ENCODE measurements at places on chromosomes 12 and 14.

GRCh38 chr12:125329239-125330102 lies 264.2 kb downstream of the AACS start:
- DNase-seq, result no peak

GRCh38 chr12:19719672-19720071 lies 280.4 kb downstream of the AEBP2 start:
- DNase-seq, result no peak

DNA sequence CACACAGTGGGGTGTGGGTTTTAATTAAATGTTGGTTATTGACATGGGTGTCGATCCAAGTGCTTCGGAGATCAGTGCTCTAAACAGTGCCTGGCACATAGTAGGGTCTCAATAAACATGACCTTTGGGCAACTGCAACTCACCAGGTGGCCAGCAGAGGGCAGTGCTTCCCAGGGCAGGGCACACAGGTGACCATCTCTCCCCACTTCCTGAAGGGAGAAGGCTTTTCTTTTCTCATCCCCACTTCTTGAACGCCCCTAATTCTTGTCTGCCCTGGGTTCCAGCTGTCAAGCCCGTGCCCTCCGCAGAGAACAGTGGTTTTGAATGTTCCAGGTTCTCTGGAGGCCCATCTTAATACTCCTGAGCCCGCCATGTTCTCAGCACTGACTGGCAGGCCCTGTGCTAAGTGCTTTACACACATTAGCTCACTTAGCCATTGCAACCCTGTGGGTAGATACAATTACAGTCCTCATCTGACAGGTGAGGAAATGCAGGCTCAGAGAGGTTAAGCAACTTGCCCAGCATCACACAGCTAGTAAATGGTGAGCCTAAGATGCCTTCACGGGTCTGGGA lies 16.3 kb downstream of the RAPGEF3 start:
- peak; percentile 75 for DNase-seq

- DNase-seq, result no peak
Observed at GRCh38 chr14:72120315-72120714, 188.1 kb downstream of the RGS6 start.

DNA sequence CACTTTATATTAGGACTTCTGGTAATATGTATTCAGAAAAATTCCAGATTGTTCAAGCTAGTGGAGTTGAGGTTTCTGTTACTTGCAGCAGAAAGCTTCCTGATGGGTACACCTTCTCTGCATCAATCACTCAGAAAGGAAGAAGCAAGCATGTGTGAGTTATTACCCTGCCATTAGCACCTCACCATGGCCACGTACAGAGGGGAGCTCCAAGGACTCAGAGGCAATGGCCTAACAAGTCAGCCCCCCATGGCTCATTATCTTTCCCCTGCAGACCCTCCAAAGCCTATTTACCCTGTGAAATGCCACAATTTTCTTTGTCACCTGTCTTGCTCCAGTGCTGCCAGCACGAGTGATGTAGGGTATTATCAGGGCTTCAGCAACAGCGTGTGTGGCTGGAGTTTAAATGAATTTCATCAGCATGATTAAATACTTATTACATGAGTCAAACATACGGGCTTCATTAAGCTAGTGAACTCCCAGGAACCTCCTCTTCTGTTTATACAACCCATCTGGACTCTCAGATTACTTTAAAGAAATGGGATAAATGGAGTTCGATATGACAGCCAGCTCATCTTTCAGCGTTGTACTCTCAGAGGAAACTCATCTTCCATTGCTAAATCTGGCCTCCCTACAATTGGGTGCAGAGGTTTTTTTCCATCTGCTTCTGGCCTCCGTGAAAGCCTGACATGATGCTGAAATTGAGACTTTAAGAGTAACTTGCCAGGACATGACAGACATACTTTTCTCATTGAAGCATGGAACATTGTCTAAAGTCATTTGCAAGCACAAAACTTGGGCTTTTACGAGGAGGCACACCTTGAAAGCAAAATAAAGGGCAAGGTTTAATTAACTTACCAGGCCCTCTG lies 135.9 kb downstream of the TMEM30B start:
- no peak for DNase-seq

DNA sequence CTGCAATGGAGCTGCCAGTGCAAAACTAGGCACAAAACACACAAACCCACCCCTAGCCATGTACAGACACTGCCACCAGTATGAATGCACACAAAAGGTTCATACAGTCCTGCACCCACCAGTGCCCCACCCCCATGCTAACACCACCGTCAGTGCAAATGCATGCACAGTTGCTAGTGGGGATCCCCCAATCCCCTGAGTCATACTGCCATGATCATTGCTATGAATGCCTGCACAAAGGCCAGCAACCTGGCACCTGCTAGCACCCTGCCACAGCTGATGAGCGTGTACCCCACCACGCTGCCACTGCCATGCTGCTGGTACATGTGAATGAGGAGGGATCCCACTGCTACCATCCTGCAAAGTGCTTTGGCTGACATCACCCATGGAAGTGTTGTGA lies 23.9 kb downstream of the PZP start:
- no peak for DNase-seq

- DNase-seq, result no peak
Observed at GRCh38 chr12:108308395-108309085, 30.6 kb downstream of the CMKLR1 start.

DNA sequence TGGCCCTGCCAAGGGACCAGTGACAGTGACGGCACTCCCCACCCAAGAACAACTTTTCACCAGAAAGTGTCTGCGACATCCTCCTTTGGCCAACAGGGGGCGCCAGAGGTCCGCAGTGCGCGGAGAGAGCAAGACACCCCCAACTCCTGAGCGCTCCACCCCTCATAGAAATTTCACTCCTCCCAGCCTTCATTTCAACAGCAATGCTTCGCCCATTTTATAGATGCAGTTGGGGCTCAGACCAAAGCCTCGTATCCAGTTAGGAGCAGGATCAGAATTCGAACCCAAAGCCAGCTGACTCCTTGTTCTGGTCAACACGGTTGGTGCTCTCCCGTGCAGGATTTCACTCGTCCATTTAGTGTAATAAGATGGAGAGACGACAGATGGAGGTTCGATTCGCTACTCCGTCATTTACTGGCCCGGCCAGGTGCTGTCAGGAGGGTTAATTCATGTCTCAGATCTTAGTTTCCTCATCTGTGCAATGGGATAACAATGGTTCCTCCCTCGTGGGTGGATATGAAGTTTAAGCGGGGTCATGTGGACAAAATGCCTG lies 2.4 kb upstream of the POP5 start:
- peak; percentile 83 for DNase-seq

DNA sequence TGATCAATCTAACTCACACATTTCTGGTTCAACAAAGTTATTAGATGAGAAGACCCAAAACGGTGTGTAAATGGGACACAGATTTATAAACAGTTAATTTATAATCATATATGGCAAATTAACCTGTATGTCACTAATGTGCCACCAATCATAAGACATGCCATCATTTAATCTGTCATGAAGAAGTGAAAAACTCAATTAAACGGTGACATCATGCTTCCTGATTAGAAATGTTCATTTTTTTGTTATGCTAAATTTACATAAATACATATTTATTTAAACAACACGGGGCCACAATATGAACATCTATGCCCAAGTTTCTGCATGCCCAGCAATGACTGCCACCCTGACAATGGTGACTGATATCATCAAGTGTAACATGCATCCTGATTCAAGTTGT lies 164.1 kb upstream of the EEA1 start:
- no peak for DNase-seq

GRCh38 chr12:99611599-99611998 lies 36.0 kb upstream of the GARIN6 start:
- no peak for DNase-seq

DNA sequence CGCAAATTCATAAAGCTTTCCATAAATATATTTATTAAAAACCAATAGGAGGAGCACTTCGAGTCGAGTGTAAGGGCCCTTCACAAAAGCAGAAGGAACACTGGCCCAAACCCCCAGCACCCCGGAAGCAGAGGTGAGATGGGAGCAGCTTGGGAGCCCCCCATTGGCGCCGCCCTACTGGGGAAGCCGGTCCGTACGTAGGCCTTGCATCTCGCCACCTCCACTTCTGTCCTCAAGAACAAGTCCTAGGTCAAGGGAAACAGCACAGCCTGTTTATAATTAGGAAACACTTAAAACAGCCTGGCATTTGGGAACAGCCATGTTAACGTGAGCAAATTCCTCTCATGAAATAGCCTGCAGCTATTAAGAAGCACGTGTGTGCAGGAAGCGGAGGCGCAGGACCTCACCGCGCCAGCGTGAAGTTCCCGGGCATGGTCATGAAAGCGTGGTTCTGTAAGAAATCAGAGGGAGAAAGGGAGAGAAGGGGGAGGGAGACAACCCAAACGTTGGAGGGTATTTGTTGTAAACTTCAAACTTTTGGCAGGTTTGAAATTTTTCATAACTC lies 7.7 kb downstream of the ANKRD9 start:
- no peak for DNase-seq

DNA sequence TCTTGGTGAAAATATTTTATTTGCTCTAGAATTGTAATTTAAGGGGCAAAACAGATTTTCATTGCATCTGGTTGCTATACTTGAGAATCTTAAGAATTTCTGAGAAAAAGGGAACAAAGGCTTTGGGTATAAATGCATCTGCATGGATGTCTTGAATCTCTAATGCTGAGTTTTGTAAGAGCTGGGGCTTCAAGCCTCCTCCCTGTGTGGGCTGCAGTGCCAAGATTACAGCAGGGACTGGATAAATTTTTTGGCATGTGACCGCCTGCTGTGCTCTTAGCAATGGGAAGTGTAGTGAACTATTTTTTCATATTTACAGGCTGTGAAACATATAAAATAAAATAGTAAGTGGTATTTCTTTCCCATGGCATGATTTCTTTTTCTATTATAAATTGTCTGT lies 70.0 kb downstream of the SLC38A6 start:
- no peak for DNase-seq

GRCh38 chr14:104563191-104563741 lies 16.3 kb upstream of the C14orf180 start:
- no peak for DNase-seq

DNA sequence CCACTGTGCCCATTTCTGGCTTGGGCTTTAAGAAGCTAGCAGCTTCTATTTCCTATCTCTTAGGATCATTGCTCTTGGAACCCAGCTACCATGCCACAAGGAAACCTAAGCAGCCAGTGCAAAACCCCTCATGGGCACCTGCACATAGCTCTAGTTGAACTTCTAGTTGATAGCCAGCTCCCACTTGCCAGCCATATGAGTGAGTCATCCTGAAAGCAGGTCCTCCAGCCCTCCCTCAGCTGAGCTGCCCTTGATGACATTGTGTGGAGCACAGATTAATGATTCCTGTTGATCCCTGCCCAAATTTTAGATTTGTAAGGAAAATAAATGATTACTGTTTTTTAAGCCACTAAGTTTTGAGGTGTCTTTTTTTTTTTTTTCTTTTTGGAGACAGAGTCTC lies 234.2 kb upstream of the FBXO33 start:
- DNase-seq, result no peak

- DNase-seq, result no peak
Observed at GRCh38 chr14:69423279-69423678, 24.8 kb downstream of the SLC39A9 start.

DNA sequence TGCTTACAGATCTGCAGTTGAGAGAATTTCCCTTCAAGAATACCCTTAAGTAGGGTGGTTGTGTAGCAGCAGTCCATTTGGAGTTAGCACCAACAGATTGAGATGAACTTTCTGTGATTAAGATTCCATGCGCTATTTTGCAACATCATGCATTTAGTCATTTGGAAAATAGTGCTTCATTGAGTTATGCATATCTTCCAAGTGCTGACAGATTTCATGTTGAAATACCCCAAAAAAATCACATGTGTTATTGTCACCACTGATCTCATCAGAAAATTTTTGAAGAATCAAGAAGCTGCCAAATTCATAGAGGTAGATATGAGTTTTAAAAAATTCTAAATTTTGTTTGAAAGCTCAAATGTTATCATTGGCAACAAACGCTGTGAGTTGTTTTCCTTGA lies 35.5 kb upstream of the OSBPL8 start:
- DNase-seq, result no peak

GRCh38 chr14:68368850-68369249 lies 424.0 kb downstream of the ZFP36L1 start:
- DNase-seq, result peak; percentile 45

DNA sequence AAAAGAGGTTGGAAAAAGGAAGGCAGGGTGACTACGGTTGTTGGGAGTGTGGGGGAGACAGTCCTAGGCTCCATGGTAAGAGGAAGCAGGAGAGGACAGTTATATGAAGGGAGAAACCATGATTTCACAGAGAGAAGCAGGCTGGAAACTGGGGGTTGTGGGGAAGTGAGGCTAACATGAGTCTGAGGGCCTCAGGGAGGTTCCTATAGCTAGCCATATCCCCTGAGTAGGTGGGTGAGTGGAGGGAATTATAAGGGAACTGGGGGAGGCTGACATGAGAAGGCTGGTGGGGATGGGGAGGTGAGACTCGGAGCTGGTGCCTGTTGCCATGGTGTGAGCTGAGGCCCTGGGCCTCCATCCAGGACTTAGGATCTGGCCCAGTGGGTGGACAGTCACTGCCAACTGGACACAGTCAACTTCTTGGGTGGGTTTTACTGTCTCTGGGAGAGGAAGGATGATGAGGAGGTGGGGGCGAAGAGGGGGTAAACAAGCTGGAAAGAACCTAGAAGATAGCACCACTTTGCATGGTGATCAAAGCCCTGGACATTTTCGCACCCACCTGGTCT lies 1.4 kb downstream of the RNASE13 start:
- DNase-seq, result no peak

DNA sequence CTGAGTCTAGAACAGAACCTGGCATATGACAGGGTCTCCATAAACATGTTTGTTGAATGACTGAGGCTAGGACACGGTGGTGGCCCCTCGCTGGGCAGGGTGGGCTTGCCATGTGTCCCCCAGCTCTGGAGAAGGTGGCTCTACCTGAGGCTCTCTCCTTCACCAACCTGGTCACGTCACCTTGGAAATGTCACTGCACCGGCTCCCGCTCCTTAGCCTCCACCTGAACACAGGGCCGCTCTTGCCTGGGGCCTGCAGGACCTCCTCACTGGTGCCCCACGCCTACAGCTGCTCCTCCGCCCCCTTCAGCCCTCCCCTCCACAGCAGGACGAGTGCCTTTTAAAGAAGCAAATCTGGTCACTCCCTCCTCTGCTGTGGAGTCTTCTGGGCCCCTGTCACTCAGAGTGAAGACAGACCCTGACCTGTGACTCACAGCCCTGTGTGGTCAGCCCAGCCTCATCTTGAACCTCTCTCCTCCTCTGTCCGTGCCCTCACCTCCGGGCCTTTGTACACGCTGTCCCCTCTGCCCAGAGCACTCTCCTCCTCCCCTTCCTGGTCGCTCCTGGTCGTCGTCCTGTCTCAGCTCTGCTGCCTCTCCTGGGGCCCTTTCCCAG lies 81.0 kb downstream of the ADGRD1 start:
- no peak for DNase-seq

GRCh38 chr12:27653661-27654060 lies 42.6 kb upstream of the REP15 start:
- DNase-seq, result no peak

DNA sequence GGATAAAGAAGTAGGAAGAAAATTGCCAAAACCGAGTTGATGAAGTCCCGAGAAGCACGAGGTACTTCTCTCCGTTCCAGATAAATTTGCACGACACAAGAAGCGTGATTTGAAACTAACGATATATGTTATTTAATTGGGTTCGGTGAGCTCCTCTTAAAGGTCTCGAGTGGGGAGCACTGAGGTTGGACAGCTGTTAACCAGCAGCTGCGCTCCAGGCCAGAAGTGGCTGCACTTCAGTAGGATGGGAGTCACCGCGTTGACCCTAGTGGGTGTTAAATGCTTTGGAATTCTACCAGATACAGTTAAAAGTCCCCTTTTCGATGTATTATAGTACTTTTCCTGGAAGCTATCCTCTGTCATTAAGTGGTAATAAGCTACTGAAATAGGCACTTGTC lies 953 bp upstream of the DCAF5 start:
- peak; percentile 6 for DNase-seq

- DNase-seq, result no peak
Observed at GRCh38 chr14:68562911-68563250, 230.0 kb downstream of the ZFP36L1 start.
